ENCODE measurements at places on chromosomes 1 and 21.

DNA sequence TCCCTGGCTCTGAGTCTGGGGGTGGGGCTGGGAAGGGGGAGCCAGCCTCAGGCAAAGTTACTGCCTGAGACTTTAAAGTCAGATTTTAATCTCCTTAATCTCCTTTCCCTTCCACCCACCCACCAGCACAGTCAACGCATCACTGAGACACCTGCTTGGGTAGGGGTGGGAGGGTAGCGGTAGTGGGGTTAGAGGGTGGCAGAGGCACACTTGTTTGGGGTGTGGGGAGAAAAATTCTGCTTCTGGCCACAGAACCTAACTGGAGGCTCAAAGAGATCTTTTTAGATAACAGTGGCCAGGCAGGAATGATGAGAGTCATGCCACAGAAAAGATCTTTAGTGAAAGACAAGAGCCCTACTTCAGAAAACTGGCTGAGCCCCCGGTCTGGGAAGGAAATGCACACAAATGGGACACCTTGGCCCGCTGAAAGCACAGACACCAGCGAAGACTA, 44.1 kb downstream of the CD247 start:
- DNase-seq = no peak

GRCh38 chr1:219236933-219237610, 63.4 kb downstream of the LYPLAL1 start:
- no peak for DNase-seq

- DNase-seq = no peak
These were observed 35.3 kb upstream of the RIPK4 start for GRCh38 chr21:41802198-41802584.

DNA sequence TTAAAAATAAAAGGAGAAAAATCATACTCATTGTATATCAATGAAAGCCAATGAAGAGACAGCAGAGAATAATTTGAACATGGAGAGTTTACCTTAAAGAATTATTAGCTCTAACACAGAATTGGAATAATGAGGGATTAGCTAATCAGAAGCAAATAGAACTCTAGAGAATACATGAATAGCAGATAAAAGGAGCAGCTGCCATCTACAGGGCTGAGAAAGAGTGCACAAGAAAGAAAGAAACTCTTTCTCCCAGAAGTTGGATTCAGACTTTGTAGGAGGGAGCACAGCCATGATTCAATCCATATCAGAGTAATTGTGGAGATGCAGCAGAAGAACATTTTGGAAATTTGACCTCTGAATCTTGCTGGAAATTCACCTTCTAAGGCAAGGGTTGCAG, 1171.2 kb downstream of the PLA2G4A start:
- no peak for DNase-seq

All from GM06990 (cell line).